ENCODE measurements at places on chromosomes 11 and 22.

DNA sequence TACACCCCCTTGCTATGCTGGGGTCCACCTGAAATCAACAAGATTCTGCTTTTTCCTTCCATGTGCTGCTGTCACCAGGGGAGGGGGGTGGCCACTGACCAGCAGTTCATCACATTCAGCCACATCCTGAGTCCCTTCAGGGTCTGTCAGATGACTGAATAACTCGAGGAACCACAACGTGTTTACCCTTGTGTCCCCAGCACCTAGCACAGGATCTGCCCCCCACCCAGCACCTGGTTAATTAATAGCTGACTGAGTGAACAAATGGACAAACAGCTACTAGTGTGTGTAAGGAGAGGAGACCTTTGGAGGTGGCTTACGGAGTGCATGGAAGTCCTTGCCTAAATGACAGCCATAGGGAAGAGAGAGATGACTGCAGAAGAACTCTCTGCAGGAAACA lies 119.5 kb upstream of the NCAM1 start:
- DNase-seq, result no peak

- DNase-seq, result no peak
These were observed 183.0 kb downstream of the IGLL1 start for GRCh38 chr22:23397008-23397612.

DNA sequence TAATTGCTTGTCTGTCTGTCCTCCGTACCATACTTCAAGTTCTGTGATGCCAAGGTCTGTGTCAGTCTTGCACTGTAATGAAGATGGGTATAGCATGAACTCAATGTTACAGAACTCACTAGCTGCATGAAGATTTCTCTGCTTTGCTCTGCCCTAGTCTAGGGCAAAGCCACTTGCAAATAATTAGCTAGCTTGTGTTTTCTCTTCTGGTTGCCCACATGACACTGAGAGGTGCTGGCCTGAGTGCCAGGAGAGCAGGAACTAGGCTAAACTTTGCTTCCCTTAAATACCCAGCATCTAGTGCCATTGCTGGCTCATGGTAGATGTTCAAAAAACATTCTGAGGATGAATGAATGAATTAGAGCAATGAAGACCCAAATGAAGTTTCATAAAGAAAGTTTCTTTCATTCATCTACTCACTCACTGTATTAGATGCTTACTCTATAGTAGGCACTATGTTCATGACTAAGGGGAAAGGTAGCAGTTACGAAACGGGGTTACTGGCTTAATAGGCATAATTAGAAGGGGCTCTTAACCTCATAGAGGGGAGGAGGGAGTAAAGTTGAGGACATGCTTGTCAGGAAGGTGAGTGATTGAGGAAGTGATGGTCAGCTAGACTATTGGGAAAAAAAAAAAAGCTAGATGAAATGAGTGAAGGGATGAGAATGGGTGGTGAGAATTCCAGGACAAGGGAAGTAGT lies 4.4 kb upstream of the ENDOD1 start:
- no peak for DNase-seq

GRCh38 chr11:87190071-87190470 lies 152.3 kb downstream of the TMEM135 start:
- no peak for DNase-seq

DNA sequence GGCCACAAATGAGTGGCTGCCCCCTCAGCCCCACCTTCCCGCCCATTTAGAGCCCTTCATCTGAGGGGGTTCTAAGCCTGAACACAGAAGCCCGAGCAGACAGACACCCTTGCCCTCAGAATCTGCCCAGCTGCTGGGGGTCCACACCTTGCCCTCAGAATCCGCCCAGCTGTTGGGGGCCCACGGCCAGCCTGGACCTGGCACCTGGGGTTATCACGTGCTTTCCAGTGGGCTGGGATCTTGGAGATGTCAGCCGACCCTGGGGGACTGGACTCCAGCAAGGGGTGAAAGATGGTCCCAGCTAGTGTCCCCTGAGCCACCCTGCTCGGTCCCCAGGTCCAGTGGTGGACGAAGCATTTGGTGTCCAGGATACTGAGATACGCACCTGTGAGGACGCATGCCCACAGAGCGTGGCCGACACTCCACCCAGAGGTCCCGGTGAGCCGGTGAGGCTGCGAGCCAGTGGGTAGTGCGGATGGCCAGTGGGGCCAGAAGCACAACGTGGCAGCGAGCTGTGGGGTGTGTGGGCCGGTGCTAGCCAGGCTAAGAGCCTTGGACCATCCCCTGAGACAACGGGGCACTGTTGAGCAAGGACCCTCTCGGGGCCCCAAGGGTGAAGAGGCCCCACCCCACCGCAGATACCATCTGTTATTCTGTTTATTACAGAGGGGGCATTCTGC lies 3.1 kb upstream of the CTSD start:
- no peak for DNase-seq

DNA sequence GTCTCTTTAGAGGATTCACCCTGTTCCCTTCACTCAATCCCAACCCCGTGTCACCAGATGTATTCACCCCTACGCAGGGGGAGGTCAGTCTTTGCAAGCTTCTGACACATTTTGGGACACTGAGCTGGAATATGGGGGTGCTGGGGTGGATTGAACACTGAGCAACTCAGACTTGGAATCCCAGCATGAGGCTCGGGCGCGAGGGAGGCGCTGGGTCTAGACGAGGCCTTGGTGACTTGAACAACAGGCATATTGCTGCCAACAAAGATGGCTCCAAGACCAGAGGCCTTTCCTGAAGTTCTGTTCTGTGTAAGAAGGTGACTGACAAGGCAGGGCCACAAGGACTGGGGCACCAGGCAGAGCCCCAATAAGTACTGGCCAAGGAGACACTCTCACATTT lies 3.0 kb upstream of the SCGB2A1 start:
- DNase-seq, result no peak

DNA sequence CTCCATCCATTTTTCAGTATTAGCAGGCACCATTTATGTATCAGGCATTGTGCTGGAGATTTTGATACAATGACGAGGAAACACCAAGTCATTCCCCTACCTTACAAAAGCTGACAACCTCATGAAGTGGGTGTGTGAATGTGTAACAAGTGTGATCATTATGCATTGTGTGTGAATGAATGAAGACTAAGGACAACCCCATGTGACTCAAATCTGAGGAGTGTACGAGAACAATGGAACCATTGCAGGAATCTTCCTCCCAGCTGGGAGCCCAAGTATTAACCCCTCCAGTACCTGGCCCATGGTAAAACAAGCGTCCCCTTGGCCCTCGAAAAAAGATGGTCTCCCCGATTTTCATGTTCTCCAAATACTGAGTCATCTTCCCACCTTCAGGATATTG lies 4.4 kb downstream of the CYB5R2 start:
- no peak for DNase-seq

- no peak for DNase-seq
These were observed 22.0 kb upstream of the TUB start for GRCh38 chr11:8059030-8059429.

DNA sequence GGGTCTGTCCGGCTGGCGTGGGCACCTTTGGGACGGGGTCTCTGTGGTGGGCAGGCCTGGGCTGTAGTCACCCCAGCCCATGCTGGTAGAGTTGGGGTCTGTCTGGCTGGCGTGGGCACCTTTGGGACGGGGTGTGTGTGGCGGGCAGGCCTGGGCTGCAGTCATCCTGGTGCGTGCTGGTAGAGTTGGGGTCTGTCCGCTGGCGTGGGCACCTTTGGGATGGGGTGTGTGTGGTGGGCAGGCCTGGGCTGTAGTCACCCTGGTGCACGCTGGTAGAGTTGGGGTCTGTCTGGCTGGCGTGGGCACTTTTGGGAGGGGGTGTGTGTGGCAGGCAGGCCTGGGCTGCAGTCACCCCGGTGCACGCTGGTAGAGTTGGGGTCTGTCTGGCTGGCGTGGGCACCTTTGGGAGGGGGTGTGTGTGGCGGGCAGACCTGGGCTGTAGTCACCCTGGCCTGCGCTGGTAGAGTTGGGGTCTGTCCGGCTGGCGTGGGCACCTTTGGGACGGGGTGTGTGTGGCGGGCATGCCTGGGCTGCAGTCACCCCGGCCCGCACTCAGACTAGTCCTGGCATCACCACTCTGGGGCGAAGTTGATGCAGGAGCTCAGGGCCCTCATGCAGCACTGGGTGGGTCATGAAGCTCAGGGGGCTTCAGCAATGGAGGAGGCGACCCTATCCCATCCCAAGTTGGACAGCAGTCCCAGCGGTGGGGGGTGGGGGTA lies 19.3 kb downstream of the PRR33 start:
- no peak for DNase-seq

GRCh38 chr11:62497132-62497801 lies 49.3 kb downstream of the AHNAK start:
- no peak for DNase-seq

DNA sequence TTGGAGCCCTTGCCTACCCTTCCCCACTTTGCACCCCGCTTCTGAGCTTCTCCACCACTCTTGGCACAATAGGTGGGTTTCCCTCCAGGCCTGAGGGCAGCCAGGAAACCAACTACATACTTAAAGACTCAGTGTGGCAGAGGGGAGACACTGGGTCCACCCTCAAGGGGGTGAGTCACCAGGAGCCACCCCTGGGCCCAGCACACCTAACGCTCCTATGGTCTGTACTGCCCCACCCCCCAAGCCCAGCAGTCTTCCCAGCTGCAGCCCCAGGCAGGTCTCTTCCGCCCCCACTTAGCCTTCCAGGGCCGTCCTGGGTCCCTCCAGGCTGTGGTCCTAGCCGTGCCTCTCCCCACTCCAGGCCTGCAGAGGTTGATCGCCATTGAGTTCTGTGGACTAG lies 3.2 kb upstream of the TMPRSS13 start:
- DNase-seq, result no peak

GRCh38 chr11:114847306-114847975 lies 169.1 kb downstream of the NXPE2 start:
- DNase-seq, result no peak

DNA sequence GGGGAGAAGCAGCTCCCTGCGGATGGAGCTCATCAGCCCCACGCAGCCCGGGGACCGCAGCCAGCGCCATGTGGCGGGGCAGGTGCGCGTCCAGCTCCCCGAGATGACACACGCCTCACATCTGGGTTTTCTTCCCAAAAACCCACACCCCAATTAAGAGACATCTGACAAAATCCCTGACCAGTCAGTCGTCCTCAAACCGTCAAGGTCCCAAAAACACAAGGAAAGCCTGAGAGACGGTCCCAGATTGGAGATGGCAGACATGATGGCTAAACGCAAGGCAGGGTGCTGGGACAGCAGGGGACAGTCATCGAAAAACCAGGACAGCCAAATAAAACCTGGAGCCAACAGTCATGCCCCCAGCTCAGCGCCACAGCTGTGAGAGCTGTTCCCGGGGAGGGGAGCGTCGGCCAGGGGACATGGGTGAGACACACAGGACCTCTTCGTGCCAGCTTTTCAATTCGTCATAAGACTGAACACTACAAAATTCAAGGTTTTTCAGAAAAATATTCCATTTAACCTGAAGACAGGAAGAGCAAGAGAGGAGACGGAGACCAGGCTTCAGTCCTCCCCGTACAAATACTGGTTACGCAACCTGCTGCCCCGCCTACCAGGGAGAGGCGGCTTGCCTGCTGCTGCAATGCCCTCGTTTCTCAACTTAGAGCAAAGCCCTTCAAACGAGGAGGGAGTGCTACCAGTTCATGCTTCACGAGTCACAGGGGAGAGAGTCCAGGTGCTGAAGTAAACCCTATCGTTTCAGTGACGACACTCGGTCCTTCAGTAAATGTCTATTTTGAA lies 10.5 kb downstream of the TOLLIP start:
- DNase-seq, result no peak

DNA sequence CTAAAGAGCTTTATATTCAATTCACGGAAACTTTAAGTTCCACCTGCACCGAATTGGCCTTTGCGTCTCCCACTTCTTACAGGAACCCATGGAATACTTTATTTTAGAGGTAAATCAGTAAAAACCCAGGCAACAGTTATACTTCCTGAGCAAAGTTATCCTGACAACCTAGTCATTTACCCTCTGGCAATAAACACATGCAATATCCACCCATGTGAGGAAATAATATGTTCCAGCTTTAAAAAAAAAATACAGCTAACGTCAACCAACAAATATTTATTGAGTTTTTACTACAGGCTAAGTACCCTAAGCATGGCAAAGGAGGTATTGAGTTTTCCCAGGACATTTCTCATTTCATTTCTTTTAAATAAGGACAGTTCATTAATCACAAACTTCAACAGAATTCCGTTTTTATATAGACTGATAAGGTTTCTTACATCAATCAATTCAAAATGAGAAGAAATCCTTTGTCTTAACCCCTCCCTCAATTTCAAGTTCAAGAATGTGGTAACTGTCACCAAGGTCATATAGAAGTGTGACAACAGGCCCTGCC lies 38.3 kb upstream of the CCDC34 start:
- DNase-seq, result no peak

GRCh38 chr11:119738059-119738439 lies 9.0 kb upstream of the NECTIN1 start:
- no peak for DNase-seq

DNA sequence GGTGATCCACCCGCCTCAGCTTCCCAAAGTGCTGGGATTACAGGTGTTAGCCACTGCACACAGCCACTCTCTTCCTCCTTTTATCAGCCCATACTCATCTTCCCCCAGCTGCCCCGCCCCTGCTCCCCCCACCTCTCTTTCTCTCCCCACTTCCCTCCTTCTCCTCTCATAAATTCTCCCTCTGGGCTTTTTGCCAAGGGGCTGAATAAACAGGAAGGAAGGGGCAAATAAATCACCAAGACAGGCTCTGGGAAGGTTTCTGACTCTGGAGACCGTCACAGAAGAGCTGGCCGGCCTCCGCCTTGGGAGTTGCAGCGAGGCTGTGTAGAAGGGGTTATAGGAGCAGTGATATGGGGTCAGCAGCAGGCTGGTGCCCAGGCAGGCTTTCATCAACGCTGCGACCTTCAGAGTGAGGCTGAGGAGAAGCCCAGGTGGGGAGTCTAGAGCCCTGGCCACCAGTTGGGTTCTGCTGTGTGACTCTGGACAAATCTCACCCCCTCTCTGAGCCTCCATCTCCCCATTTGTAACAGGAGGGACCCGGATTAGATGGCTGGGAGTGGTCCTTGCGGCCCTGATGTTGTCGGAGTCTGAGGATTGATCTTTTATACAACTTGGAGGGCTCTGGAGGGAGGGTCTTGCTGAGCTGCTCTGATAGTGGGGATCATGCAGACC lies 62.6 kb upstream of the RASD2 start:
- no peak for DNase-seq

- peak; percentile 48 for DNase-seq
These were observed 2.2 kb upstream of the CD151 start for GRCh38 chr11:830295-831117.

GRCh38 chr11:266676-267439 lies 11.3 kb upstream of the NLRP6 start:
- DNase-seq, result peak; percentile 34

GRCh38 chr11:107598225-107599139 lies 7.5 kb downstream of the ELMOD1 start:
- DNase-seq, result peak; percentile 64

GRCh38 chr11:70325824-70326223 lies 55.3 kb downstream of the PPFIA1 start:
- DNase-seq, result no peak

DNA sequence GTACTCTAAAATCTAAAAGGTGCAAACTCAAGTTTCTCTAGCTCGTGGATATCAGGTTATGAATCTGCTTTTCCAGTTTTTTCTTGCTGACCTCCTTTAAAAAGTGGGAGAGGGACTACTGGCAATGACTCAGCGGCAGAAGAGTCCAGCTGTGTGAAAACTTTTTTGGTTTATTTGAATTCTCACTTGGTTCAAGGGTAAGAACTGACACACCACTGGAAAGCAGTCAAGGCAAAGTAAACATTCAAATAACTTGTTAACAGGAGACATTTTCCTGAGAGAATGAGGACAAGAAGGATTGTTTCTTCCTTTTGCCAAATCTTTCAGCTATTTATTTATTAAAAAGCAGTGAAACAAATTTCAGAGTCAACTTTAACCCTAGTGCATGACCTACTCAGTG lies 36.1 kb downstream of the CDON start:
- DNase-seq, result no peak

- DNase-seq, result no peak
These were observed 5.6 kb downstream of the SYTL2 start for GRCh38 chr11:85805387-85805786.
